ENCODE measurements at places on chromosomes 2 and 18.

GRCh38 chr2:8332646-8333045 is 349.2 kb upstream of the ID2 start:
- no peak for DNase-seq

- DNase-seq = no peak
Observed at GRCh38 chr2:112153179-112153490, 14.9 kb downstream of the FBLN7 start.

- peak; percentile 22 for DNase-seq
Observed at GRCh38 chr2:74499267-74499939, at the start of gene LBX2. Gene LBX2 (minus strand): TSS chr2:74499603. CDS start chr2:74499537, 66 bp downstream.

DNA sequence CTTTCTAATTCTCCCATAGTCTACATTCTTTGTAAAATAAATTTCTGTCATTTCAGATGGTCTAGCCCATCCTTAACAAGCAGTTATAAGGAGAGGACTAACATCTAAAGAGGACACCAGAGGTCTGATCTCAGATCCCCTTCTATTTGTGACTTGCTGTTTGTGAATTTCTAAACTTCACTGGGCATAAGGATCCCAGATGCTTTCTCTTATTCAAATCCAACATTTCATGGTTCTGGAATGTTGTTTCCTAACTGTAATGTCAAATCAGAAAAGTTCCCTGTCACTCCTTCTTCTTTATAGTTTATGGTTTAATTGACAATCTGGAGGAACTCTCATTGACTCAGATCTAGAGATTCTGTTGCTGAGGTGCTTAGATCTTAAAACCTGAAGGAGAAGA is 430.2 kb downstream of the MEIS1 start:
- no peak for DNase-seq

DNA sequence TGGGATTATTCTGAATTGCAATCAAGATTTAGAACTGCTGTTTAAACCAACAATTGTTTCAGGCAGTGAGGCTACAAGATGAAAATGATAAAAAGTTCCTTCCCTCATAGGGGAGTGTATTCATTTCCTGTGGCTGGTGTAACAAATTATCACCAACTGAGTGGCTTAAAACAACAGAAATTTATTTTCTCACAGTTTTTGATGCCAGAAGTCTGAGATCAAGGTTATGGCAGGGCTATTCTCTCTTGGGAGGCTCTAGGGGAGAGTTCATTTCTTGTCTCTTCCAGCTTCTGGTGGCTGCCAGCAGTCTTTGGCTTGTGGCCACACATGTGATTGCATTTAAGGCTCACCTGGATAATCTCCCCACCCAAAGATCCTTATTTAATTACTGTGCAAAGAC is 290.5 kb upstream of the ZSWIM2 start:
- DNase-seq = no peak

GRCh38 chr2:195300631-195301030 is 356.4 kb upstream of the SLC39A10 start:
- no peak for DNase-seq

GRCh38 chr2:40451918-40452605 is at the start of gene SLC8A1:
Gene SLC8A1 (minus strand): TSS chr2:40452090.
- DNase-seq = no peak

GRCh38 chr2:233983445-233983844 is 66.3 kb downstream of the TRPM8 start:
- no peak for DNase-seq

DNA sequence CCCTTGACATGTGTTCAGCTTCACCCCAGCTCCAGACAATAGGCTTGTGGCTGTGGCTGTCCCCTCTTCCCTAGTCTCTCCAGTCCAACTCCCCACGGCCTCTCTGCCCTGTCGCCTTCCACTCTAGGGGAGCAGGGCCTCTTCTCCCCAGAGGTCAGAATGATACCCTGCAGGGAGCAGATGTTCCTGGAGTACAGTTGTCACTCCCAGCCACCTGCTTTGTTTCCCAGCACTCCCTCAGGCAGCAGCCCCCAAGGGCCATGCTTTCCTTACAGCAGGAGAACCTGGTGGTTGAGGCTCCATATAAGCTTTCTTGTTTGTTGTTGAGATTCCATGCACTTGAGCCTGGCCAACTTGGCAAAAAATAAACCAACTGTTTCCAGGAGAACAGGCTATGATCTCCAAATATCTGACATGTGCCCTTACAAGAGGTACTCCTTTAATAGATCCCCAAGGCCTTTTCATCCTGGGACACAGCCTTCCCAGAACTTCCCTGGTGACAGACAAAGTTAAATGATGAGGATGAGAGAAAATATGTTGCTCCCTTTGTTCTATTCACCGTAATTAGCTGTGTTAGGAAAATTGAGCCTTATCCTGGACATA is 45.1 kb downstream of the DPYSL5 start:
- DNase-seq = no peak

DNA sequence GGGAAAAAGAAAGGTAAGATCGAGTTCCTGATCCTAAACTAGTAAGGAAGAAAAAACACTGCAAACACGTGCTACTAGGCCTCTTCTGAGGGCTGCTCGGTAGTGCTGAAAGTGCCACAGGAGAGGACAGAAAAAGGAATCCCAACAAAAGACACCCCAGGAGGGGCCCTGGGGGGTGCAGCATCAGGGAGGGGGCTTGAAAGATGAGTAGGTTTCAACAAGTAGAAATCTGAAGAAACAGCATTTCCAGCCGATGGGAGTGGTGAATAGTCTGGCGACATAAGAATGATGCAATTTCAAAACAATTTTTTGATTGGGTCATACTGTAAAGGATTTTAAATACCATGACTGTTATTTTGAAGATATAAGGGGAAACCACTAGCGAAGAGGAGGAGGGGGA is 98.6 kb downstream of the NOL10 start:
- no peak for DNase-seq

DNA sequence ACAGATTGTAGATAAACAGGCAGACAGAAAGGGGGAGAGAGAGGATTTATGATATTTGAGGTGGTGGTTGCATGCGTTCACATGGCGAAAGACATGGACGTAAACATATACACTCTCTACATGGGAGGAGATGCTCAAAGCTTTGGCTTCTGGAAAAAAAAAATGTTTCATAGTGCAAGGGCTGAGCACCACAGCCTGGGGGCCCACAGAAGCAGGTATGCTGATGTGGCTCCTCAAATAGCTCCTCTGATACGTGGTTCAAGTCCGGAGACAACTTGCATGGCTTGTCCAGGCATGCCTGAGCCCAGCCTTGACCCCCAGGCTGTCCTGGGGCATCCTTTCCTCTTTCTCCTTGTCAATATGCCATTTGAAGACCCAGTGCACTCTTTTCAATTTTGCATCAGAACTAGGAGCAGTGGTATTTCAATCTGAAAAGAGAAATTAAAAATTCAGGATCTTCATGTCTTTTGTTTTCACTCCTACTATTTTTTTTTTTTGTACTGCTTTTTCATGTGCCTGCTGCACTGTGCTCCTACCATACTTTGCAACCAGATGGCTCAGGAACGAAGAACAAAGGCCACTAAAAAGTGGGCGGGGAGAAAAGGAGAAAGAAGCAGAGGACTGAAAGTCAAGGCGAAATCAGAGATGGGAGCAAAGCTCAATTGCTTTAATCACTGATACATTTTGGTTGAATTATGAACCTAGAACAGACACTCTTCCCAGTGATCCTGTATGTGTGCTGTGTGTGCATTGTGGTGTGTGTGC is 495.7 kb upstream of the TCF4 start:
- no peak for DNase-seq

GRCh38 chr2:231308631-231309428 is 86.7 kb upstream of the B3GNT7 start:
- no peak for DNase-seq

DNA sequence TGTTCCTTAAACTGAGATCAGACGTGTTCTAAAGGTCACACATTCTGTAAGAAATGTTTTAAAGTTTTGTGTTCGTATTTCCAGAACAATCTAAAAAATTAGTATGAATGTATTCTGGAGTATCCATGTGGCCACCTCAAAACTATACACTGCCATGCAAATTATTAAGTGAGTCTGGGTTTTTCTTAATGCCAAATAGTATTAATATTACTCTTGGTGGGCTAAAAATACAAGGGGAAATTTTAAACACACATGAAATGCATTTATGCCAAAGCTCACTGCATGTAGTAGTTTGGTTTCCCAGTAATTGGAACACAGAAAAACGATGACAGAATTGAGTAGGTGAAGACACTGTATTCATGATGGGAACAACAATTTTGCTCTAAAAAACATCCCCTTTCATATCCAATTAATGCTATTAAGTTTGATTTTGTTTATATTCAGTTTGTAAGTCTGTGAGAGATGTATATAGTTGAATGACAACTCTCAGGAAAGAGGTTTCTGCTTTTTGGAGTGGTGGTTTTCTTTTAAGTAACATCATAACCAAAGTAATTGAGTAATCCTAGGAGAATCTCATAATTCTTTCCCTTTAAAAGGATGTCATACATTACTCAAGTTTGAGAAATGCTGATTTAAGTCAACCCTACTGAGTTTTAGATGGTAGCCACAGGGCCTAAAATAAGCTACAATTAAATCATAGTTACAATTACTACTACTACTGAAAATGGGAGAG is 75.7 kb upstream of the CDCA7 start:
- no peak for DNase-seq
